ENCODE measurements at places on chromosomes 7 and 10. TPM values are rescaled to one million over a fixed set of nuclear protein-coding genes. Genes with fewer than 3 reads are reported as not detected.

The SUN3 gene
- polyA plus RNA-seq, result not detected

- no peaks in the 10 kb centered on the region for H3K27me3 ChIP-seq
- H3K4me3 ChIP-seq, result no peak overlapping the region
- no peak overlapping the region for H3K27ac ChIP-seq
- H3K4me1 ChIP-seq, result 0 out of 2 replicates have a peak, but pooled peaks cover 4% of the 10 kb centered on the region
- DNase-seq, result peak; percentile 78
Measured at GRCh38 chr7:88243345-88243909, 23.6 kb upstream of the SRI start.

GRCh38 chr10:127600479-127600878 lies 51.4 kb downstream of the NPS start:
- H3K4me1 ChIP-seq, result no peaks in the 10 kb centered on the region
- no peak overlapping the region for H3K4me3 ChIP-seq
- H3K36me3 ChIP-seq, result no peaks in the 10 kb centered on the region
- H3K27me3 ChIP-seq, result no peaks in the 10 kb centered on the region
- DNase-seq, result peak; percentile 78

DNA sequence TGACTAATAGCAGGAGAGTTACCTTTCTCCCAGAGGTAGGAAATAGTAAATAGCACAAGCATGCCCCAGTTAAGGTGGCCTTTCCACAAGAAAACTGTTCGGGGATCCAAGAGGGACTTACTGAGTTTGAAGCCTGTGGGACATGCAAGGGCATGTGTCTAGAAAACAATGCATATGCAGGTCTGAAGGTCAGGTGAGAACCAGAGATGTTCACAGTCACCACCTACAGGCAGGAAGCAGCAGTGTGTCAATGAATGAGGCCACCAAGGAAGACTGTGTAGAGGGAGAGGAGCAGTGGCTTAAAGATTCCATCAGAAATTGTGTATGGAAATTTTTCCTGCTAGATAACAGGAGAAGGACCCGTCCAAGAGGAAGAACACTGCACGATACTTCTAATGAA lies 66.0 kb downstream of the CALD1 start:
- peak overlapping the region; percentile 42 for H3K27ac ChIP-seq
- H3K27me3 ChIP-seq, result no peaks in the 10 kb centered on the region
- no peaks in the 10 kb centered on the region for H3K36me3 ChIP-seq
- H3K4me3 ChIP-seq, result no peak overlapping the region
- DNase-seq, result no peak
- no peaks in the 10 kb centered on the region for H3K4me1 ChIP-seq

Data from GM23338 (cell line).